ENCODE measurements at places on chromosomes 3 and 15.
A peak's percentile ranks its signal among the peaks of the same experiment; 100 is the strongest.

DNA sequence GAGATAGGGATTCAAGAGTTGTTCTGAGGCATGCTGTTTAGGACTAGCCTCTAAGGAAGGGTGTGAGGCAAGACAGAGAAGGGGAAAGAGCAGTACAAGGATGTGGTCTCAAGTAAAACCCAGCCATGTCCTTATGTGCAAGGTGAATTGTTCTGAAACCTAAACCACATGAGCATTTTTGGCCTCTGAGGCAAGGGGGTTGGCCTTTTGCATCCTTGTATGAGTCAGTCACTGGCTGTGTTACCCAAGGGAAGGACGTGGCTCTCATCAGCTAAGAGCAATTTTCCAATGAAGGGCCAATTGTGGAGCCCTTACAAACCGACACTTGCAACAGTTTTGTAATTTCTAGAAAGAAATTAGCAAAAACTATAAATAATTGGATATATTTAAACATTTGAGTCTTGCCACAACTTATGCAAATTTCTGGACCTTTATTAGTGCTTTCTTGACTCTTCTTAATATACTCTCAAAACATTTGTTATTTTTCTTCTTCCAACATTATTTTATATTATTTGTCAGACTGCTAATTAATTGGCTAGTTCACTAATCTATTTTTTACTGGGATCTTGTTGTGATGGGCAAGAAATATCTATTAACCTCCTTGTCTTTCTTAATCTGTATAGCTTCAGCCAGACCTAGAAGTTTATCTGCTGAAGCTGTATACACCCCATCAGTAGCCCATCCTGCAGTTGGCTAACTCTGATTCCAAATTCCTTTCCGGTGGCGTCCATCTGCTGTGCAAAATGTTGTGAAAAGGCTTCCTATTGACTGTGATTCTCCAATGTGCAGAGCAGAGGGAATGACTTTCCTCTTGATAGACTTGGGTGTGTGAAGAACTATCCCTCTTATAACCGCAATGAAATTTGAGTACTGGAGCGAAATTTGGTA, 97.7 kb upstream of the P2RY1 start:
- DNase-seq = peak; percentile 69

- no peak for DNase-seq
These were observed 718.2 kb downstream of the NTRK3 start for GRCh38 chr15:87538327-87538834.

GRCh38 chr15:68599560-68600071, 20.8 kb downstream of the CORO2B start:
- DNase-seq = peak; percentile 74

DNA sequence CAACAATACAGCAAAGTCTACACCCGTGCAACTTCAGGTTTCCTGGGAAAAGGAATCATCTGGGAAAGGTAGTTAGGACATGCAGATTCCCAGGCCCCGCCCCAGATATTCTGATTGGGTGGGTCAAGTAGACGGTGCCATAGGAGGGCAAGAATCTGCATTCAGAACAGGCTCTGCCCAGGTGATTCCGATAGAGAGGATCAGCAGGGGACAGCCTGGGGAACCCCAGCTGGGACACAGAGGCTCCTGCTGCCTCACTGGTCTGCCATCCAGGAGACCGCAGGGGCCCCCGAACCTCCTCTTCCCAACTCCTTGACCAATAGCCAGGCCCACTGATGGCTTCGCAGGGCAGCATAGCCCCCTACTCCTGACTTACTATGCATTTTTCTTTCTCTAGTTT, 243.4 kb downstream of the VPS13C start:
- DNase-seq = no peak

GRCh38 chr3:104943974-104944373, 422.7 kb upstream of the ALCAM start:
- DNase-seq = no peak
